ENCODE measurements at places on chromosomes 5 and 9.
A peak's percentile ranks its signal among the peaks of the same experiment; 100 is the strongest.

DNA sequence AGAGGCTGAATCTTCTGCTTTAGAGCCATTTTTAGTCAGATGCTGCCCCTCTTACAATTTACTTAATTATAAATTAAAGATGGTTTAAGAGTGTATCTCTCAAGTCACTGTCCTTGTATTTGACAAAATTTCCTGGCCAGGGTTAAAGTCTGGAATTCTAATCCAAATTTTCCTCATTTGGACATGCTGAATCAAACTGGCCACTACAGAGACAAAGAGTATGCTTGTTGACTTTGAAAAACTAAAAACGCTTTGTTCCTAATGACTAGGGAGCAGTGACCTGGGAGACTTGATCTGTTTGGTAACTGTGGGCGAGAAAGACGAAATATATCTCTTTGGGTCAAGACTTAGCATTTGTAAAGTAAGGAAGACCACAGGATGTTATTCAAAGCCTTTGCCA is 303.2 kb downstream of the ZSWIM6 start:
- no peak for DNase-seq

- DNase-seq, result peak; percentile 73
Observed at GRCh38 chr9:124450241-124450924, at the start of gene ADGRD2. Gene ADGRD2, plus strand, starts transcription at chr9:124450451. Its CDS starts 1,216 bp downstream, at chr9:124451667.

DNA sequence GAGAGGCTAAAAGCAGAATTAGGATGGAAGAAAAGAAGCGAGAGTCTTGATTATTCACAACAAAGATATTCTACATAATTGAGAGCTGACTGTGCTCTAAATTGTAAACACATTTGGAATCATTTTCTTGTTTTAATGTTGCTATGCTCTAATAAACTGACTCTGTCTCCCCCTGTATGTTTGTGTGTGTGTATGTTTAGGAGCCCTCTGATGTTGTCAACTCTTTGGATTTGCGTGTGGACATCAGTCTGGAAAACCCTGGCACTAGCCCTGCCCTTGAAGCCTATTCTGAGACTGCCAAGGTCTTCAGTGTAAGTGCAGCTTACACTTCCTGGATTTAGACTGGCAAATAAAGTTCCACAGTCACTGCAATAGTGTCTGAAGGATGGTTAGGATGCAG is 37.8 kb downstream of the MOCS2 start:
- no peak for DNase-seq

DNA sequence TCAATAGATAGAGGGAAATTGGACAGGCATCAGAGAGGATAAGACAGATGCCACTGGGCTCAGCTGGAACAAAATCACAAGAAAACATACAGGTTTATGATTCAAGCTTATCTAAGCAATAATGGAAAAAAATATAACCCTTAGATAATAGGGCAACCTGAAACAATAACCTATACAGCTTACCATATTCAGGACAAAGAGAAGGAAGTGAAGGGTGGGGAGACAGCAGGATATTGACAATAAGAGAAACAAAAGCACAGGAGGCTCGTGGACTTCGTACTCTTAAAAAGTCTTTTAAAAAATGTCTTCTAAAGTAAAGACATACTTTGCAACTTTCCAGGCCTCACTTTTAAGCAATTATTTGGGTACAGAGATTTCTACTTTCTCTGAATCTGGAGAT is 225.3 kb downstream of the NTRK2 start:
- DNase-seq, result no peak

DNA sequence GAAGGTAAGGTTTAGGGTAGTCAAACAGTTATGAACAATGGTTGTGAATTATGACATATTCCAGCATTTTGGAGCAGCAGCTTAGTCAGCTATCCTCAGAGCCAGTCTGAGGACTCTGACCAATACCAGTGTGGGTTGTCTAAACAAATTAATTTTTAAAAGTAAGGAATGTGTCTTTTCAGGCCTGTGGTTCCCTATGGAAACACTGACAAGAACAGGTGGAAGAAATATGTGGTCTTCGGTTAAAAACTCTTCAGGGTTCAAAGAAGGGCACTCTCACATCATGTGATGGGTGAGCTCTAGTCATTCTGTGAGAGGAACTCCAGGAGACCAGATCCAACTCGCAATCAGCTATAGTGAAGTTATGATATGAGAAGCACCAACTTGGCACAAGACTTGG is 33.5 kb upstream of the ALDOB start:
- DNase-seq, result no peak

- no peak for DNase-seq
Observed at GRCh38 chr9:110995420-110996340, 42.6 kb downstream of the LPAR1 start.

DNA sequence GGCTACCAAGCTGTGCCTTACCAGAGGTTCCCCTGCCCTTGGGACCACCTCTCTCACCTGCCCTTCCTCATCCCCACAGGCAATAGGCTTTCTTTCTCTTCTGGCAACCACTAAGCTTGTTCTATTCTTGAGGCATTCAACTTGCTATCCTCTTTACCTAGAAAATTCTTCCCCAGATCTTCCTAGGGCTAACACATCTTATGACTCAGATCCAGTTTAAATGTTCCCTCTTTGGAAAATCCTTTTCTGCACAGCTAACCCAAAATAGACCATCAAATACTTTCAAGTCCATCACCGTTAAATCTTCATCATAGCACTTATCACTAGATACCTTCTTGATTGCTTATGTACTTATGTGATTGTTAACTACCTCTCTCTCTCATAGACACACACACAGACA is 93.7 kb downstream of the ENC1 start:
- DNase-seq, result no peak

GRCh38 chr5:107889387-107889786 is 218.7 kb upstream of the EFNA5 start:
- DNase-seq, result no peak

- DNase-seq, result no peak
Observed at GRCh38 chr9:16044579-16044881, 491.7 kb downstream of the CCDC171 start.

DNA sequence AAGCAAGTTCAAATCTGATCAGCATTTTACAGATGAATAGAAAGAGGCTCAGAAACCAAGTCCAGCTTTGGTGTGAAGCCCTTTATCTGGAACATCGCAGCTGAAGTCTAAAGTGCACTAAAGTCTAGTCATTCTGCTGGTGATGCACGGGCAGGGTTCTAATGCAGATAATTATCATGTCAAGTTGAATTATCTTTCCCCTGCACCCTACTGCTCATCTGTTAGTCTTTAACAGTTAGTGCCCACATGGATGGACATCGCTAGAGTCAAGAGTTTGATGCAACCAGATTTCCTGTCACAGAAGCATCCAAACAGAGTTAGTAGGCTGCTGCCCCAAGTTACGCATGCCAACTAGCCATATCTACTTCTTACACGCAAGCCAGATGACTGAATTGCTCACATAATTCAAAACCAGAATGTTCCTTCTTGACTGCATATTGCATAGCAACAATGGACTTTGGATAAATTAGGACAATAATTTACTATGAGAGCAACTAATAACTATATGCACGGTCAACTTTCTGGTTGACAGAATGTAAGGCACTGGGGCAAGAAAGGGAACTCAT is 1.6 kb upstream of the TOMM5 start:
- DNase-seq, result no peak

DNA sequence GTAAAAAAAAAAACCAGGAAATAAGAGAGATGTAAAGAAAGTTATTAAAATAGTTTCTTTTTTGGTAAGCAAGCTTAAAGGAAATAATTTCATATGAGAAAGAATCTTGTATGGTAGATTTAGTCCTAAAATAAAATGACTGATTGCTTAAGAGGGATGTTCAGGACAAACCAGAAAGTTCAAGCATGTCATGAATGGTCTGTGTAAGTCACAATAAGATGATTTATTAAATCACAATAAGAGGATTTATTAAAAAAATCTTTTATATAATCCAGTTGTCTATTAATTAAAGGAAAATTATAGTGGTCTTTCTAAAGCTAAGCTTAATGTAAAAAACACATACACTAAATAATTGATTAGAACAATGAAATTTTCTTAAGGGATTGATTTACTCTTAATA is 91.8 kb upstream of the OR13F1 start:
- no peak for DNase-seq

- DNase-seq, result no peak
Observed at GRCh38 chr5:149284501-149284900, 12.8 kb downstream of the AFAP1L1 start.

DNA sequence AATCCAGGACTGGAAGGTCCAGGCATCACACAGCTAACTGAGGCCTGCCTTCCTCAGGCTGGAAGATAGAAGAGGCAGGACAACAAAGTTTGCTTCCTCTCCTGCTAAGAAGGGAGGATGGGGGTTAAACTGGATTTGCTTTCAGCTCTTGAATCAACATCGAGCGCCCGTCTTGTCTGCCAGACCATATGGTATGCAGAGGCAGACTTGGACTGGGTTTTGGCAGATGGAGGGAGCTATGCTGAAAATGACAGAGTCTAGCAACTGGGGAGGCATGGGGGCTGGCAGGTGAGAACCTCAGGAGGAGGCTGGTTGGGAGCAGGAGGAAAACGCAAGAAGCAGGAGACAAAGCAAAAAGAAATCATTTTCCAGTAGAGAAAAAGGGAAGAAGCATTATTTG is 289.5 kb upstream of the IL12B start:
- DNase-seq, result no peak

DNA sequence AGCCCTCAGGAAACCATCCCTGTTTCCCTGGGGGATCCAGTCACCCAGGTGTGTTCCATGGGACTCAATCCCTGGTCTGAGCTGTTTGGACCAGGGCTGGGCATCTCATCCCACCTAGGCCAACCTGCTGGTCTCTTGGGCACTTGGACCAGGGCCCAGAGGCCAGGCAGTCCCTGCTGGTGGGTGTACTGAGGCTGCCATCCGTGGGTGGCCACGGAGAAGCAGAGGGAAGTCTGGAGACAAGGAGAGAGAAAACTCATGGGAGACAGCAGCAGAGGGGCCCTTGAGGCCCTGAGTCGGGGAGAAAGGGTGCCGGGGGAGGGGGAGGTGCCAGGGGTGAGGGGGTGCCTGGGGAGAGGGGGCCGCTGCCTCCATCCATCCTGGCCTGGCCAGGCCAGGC is 247.8 kb downstream of the PBX3 start:
- DNase-seq, result no peak

DNA sequence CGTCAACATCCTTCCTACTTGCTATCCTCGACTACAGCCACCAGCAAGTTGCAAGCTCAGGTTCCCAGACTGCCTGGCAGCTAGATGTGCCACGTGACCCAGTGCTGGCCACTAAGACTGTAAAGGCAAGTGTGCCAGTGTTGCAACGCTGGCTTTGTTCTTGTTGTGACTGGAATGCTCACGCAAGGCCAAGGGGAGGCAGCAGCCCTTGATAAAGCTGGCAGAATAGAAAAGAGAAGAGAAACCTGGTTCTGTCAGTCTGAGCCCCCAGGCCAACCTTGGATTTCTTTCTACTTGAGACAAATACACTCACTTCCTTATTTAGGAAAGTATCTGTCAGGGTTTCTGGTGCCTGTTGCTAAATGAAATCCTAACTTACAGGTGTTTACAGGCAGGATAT is 113.0 kb downstream of the KLHL3 start:
- DNase-seq, result no peak

DNA sequence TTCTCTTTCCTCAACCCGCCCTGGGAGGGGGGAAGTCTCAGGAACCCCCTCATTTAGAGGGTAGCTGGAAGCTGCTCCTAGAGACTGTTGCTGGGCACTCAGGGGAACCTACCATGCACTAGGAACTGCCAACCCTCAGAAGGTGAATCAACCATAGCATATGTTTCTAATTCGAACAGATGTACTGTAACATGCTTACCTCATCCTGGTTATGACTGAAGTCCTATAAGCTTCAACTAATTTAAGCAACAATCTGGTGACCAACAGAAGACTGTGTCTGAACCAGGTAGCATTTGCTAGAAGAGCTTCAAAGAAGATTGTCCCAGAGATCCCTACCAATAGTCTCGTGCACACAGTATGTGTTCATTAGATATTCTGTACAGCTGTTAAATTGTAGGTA is 5.7 kb upstream of the PRDM6 start:
- DNase-seq, result no peak

DNA sequence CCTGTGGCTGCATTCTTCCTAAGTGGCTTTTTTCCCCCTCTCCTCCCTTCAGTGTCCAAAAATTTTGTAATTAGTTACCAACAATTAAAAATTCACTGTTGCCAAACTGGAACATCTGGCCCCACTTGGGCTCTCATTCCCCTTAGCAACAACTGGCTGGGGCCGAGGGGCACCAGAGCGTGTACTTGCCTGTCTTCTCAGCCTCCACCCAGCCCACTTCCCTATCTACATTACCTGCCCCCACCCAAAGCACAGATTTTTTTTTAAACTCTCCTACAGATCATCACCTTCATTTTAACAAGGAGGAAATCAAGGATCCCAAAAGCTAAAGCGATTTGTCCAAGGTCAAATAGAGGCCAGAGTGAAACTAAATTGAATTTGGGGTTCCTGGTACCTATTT is 278.8 kb downstream of the EBF1 start:
- no peak for DNase-seq

DNA sequence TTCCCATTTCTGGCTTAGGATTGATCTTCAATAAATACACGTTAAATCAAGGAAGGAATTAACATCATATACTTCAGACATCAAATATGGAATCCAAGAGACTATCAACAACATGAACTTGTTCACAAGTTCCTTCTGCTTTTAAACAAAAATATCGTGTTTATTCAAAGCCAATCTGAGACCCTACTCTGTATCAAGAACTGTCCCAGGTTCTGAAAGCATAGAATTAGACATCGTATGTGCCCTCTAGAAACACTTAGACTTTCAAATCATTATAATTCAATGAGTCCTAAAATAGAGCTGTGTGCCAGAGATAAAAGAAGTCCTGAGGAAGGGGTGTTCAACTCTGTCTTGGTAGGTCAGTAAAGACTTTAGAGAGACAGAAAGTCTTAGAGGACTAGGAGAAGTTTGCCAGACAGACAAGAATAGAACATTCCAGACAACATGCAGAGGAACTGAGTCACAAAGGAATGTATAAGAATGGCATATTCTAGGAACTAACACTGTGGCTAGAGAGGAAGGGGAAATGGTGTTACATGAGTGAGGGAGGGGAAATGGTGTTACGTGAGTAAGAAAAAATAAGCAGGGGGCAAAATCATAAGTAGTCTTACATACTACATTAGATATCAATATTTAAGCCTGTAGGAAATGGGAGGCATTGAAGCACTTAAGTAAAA is 2.9 kb downstream of the TPD52L3 start:
- DNase-seq, result no peak

GRCh38 chr9:93669958-93670207 is 93.5 kb downstream of the PHF2 start:
- no peak for DNase-seq

DNA sequence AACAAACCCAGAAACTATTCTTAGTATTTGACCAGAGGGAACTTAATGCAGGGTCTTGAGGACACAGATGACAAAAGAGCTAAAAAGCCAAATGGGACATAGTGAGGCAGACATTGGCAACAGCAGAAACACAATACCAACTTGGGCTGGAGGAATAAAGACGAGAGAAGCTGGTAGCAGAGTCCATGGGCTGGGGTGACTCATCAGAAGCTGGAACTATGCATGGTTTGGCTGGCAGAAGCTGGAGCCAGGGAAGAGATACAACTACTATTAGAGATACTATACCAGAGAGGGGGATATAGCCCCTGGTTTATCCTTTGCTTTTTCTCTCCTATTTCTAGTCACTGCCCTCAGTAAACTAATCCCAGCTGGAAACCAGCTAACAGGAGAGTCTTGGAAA is 29.2 kb upstream of the DPYSL3 start:
- no peak for DNase-seq

GRCh38 chr5:68673106-68673822 is 420.6 kb upstream of the SLC30A5 start:
- no peak for DNase-seq
